Stimulated activated CD8-positive, alpha-beta memory T cell treated with anti-CD3 and anti-CD28 coated beads, Interleukin-15, amount 100 ng/mL, for 48 hours (primary cell): ENCODE measurements at places on chromosomes 6 and 20.

GRCh38 chr6:79466207-79466834 lies 70.9 kb downstream of the LCA5 start:
- DNase-seq: no peak

GRCh38 chr6:47413752-47414422 lies 63.7 kb upstream of the CD2AP start:
- DNase-seq: no peak

DNA sequence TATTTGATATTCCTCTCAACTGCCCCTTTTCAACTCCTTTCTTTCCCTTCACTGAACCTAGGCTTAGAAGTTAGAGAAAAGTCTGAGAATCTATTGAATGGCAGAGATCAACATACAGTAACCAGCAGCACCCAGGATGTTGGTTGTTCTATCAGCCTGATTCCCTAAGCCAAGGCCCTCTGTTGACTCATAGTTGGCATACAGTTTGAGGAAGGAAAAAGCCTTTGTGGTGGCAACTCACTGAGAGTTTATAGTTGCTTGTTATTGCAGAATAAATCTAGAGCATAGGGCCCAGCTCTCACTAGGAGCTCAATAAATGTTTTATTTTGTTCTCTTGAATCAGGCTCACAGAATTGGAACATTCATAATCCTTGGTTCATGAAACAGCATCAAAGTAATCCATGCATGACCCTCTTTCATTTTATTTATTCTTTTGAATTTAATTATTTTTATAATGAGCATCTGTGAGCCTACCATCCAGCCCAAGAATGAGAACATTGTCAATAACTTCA lies 119.1 kb upstream of the ADGRF1 start:
- DNase-seq: no peak

GRCh38 chr6:122360809-122361208 lies 38.6 kb upstream of the HSF2 start:
- no peak for DNase-seq

DNA sequence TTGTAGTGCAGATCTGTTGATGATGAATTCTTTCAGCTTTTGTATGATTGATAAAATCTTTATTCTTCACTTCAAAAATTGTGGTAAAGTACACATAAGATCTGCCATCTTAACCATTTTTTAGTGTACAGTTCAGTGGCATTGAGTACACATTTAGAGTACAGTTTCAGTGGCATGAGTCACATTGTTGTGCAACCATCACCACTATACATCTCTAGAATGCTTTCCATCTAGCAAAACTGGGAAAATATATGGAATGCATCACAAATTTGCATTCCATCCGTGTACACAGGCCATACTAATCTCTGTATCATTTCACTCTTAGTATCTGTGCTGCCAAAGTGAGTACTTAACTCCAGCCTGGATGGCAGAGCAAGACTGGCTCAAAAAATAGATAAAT lies 28.7 kb downstream of the SIRPD start:
- DNase-seq: no peak

DNA sequence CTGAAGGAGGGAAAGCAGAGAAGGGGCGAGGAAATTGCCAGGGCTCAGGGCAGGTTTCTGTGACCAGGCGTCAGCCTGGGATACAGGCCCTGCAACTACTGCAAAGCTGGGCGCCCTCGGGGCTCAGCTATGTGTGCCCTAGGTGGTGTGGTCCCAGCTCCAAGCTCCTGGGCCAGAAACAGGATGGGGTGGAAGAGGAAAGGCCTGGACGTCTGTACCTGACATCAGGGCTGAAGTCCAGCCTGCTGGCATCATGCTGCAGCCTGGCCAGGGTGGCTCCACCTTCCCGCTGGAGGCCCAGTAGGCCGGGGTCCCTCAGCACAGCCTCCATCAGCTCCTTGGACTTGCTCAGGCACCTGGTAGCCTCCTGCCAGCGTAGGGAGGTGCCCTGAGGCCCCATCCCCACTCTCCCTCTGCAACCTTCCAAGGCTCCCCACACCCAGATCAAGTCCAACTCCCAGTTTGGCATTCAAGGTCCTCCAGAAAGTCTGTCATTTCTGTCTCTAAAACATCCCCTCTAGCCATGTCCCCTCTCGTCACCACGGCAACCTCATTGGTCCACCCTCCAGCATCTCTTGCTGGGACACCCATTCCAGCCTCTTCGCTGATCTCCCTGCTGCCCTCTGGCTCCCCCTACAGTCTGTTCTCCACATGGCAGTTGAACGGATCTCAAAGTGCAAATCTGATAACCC lies 38.2 kb downstream of the KIAA1755 start:
- DNase-seq: peak; percentile 30

DNA sequence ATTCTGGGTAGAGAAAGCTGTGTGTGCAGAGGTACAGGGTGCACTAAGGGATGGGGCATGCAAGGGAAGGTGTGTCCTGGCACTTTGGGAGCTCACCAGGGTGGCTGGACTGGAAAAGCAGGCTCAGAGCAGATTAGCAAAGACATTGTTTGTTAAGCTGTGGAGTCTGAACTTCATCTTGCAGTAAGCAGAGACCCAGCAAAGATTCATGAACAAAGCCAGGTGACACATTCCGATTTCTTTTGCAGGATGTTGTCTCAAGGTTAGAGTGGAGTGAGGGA lies 28.8 kb downstream of the DUSP22 start:
- no peak for DNase-seq

- no peak for DNase-seq
Observed at GRCh38 chr6:21999012-21999528, 297.8 kb downstream of the PRL start.

- DNase-seq: no peak
Observed at GRCh38 chr6:31899882-31900722, 1.8 kb downstream of the ZBTB12 start.

GRCh38 chr6:35048031-35048613 lies 93.0 kb downstream of the TCP11 start:
- no peak for DNase-seq

DNA sequence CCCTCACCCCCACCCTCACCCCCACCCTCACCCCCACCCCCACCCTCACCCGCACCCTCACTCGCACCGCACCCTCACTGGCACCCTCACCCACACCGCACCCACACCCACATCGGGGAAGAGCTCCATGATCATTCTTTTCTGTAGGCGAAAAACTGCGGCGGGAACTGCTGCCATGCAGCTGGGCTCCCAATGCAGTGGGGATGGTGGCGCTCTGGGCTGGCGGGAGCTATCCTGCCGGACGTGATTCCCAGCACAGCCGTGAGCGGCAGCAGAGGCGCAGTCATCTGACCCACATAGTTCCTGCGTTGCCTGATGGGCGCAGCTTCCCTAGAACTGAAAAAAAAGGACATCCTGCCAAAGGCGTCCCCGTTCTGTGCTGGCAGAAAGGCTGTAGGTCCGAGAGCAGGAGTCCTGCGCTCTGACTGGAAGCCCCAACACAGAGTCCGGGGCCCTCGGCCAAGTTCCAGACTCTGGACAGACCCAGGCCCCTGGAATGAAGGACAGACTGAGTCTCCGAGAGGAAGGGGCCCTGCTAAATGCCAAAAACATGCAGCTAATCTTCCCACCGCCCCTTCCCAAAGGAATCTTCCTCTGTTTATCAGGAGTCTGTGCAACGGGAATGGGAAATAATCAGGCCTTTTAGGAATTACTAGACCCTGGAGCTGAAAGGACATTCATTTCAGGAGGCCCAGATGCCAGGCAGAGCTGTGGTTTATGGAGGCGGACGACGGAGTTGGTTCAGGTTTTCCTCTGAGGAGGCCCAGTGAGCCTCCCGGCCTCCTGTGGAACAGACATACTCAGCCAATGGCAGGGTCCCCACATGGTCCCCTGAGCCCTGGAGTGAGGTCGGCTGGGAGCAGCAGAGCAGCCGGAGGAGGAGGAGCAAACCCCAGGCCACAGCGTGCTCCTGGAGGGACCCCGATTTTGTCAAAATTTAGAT lies 14.1 kb upstream of the TCFL5 start:
- DNase-seq: no peak

DNA sequence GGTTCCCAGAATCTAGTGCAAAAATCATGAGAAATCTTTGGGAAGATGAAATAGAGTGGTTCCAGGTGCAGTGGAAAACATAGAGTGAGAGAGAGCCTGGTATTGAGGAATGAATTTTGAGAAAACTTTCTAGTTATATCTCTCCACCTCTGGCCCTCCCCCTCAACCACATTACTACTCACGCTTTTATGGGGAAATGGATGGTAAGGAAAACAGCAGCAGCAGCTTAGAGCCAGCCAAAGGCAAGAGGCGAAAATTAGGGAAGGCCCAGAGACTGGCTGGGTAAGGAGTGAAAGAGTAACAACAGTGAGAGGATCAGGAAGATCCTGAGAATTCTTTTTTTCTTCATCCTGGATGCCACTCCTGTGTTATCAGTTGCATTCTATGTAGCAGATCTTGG lies 187.9 kb upstream of the ECI2 start:
- DNase-seq: no peak

GRCh38 chr6:3803627-3804468 lies 45.3 kb upstream of the FAM50B start:
- DNase-seq: no peak

GRCh38 chr6:19830171-19830570 lies 7.0 kb upstream of the ID4 start:
- no peak for DNase-seq

- DNase-seq: no peak
Observed at GRCh38 chr20:32621891-32622584, 36.9 kb upstream of the NOL4L start.

GRCh38 chr20:5061213-5061612 lies 58.5 kb downstream of the PCNA start:
- DNase-seq: no peak

- no peak for DNase-seq
Observed at GRCh38 chr20:52913650-52914387, 58.3 kb upstream of the TSHZ2 start.

- DNase-seq: no peak
Observed at GRCh38 chr6:40194447-40195170, 260.3 kb upstream of the MOCS1 start.

- no peak for DNase-seq
Observed at GRCh38 chr6:108838101-108838717, 10.0 kb upstream of the ARMC2 start.

GRCh38 chr6:143107440-143107839 lies 46.8 kb downstream of the AIG1 start:
- DNase-seq: no peak

GRCh38 chr20:51014797-51015722 lies 7.8 kb downstream of the KCNG1 start:
- no peak for DNase-seq

- DNase-seq: no peak
Observed at GRCh38 chr6:80174900-80175572, 68.6 kb downstream of the BCKDHB start.

DNA sequence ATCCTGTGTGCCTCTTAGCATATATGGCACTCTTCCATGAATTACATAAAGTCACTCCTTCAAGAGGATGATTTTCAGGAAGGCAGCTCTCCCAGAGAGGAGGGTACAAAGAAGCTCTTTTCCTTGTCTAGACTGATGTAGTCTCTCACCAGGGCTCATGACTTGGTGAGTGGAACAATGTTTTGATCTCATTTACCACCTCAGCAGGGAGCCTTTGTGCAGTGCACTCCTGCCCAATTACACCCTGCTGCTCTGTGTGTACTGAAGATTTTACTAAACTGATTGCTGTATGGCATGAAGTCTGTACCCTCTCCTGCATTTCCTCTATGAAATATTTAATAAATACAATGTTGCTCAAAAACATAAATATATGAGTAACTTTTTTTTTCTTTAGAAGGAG lies 598.3 kb upstream of the HS3ST5 start:
- DNase-seq: no peak

DNA sequence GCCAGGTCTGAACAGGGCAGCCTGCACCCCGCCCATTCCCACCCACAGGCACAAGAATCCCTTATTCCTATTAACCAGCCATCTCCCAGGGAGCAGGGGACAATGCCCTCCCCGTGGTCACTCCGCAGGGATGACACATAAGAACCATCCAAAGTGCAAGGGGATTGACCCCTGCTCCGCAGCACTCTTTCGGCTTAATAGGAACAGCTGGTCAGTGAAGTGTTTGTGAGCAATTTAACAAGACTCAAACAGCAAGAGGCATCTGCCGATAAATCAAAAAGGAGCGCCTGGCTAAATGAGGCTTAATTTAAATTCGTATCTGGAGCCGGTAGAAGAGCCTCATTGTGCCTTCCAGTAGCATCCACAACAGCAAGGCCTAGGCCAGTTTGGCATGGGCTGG lies 389.4 kb downstream of the RNGTT start:
- DNase-seq: no peak

GRCh38 chr6:39707962-39708683 lies 17.1 kb downstream of the KIF6 start:
- no peak for DNase-seq

DNA sequence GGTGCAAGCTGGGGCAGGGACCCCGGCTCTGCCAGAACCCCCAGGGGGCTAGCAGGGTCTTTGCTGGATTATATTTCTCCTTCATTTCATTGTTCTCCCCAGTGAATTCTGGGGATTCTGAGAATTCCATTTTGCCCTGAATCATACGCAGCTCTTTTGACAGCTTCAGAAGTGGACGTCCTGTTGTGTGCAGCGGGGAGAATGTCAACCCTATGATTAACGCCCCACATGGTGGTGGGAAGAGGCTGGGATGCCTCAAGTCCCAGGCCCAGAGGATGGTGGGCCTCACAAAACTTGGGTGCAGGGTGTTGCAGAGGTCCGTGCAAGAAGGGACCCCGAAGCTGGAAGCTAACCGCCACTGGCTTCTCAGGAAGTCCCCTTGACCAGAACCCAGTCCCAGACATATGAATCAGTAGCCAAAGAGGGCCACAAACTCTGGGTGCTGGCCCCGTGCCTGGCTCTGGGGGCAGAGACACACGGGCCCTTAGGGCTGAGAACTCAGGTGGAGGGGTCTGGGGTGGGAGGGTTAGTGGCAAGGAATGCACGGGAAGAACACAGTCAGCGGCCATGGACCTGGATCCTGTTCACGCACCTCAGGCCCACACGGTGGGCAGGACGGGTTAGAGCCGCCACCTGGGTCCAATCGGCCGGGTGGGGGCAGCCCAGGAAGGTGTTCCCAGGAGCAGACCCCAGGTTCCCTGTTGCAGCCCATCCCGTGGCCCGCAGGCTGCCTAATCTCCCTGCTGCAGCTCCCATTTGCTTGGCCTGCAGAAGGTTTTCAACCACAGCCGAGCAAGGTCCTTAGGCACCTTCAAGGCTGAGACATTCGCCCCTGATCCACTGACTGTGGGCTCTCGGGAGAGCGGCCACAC lies 51.2 kb downstream of the YTHDF1 start:
- no peak for DNase-seq

DNA sequence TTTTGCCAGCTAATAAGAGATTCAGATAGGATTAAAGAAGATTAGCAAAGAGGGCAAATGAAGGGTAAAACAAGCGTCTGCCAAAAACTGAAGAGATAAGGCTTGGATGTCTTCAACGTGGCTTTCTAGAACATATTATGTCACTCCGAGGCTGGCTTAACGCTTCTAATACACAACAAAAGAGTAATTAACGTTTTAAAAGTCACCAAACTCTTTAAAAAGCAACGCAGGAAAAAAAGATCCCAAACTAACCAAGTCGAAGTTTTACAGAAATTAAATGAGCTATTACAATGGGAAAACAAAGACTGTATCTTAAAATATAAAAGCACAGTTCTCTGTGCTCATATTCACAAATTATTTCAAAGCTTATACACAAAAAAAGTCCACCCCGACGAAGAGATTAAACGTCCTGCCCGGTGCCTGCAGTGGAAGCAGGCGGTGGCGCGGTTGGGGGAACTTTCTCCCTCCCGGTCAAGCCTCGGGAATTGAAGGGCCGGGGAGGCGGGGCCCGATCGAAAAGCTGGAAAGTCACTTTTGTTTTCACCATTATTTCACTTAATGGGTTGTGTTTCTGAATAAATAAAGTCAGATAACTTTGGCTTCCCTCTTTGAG lies 1.2 kb downstream of the MAK start:
- DNase-seq: no peak
